ENCODE measurements at places on chromosomes 5 and 9.

DNA sequence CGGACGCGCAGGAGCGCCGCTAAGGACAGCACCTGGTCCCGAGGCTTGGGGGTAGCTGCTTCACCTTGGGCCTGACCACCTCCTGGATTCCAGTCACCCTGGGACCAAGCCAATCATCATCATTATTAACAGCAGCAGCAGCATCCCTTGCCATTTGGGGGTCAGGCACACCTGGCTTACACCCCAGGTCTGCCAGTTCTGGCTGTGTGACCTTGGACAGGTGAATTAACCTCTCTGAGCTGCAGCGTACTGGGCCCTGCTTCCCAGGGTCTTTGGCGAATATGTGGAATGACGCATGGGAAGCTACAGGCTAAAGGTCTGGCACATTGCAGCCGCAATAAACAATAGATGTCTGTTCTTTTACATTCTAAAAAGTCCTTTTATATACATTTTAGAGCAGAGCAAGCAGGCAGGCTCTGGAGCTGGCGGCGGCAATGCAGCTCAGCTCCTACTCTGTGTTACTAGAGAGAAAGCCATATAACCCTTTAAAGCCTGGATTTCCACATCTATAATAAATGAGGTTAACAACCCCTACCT, 97.8 kb upstream of the CPLX2 start:
- no peak for DNase-seq

DNA sequence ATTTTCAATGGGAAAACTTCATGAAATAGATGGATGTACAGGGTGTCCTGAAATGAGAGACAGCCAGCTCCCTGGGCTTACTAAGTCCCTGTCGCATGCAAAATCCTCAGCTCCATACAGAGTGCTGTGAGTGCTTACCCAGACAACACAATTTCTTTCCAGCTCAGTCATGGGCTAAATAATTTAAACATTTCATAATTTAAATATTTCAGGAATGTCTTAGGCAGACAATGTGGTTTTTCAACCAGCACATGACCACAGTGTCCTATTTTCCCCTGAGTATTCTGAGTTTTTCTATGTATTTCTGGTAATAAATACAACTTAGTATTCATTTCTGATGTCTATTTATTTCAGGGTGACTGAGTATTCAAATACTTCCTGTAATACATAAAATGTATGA, 188.5 kb upstream of the SNX2 start:
- DNase-seq, result no peak

DNA sequence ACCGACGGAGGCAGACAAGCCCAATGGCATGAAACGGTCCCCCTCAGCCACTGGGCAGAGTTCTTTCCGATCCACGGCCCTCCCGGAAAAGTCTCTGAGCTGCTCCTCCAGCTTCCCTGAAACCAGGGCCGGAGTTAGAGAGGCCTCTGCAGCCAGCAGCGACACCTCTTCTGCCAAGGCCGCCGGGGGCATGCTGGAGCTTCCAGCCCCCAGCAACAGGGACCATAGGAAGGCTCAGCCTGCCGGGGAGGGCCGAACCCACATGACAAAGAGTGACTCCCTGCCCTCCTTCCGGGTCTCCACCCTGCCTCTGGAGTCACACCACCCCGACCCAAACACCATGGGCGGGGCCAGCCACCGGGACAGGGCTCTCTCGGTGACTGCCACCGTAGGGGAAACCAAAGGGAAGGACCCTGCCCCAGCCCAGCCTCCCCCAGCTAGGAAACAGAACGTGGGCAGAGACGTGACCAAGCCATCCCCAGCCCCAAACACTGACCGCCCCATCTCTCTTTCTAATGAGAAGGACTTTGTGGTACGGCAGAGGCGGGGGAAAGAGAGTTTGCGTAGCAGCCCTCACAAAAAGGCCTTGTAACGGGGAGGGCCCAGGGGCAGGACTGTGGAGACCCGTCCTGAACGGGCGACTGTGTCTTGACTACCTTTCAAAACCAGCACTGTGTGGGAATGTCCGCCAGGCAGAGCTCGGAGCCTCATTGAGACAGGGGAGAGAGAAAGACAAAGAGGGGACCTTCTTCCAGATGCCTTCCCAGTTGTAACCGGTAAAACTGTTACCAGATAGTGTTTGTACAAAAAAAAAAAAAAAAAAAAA, 29.9 kb downstream of the CD180 start:
- DNase-seq, result peak; percentile 81

DNA sequence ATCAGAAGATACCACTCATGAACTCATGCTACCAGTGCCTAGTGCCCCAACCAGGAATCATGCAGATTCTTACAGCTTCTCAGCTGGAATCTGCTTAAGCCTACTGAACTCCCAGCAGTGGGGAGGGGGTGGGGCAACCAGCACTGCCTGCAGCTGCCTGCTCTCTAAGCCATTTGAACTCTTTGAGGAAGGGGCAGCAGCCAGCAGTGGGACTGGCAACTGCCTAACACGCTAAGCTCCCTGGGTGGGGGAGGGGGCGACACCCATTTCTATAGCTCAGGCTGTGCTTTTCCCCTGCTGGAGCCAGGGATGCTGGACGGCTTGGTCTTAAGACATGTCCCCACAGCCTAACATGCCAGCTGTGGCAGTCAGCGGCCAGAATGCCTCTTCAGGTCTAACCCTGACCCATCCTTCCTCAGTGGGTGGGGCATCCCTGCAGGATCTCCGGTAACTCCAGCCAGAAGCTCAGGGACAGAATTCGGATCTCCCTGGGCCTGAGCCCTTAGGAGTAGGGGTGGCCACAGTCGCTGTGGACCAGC, 889.7 kb downstream of the CDH9 start:
- no peak for DNase-seq

- DNase-seq, result no peak
Measured at GRCh38 chr9:70581214-70581954, 166.9 kb upstream of the KLF9 start.

- no peak for DNase-seq
Measured at GRCh38 chr5:134545070-134545868, 19.8 kb downstream of the JADE2 start.

GRCh38 chr9:124511891-124512805, 4.9 kb upstream of the NR5A1 start:
- DNase-seq, result no peak

GRCh38 chr5:101473483-101473882, 570.4 kb upstream of the ST8SIA4 start:
- no peak for DNase-seq

- no peak for DNase-seq
Measured at GRCh38 chr9:35905912-35906679, at the start of gene HRCT1. Gene HRCT1 (plus strand): TSS chr9:35906202. CDS start chr9:35906288, 86 bp downstream.

DNA sequence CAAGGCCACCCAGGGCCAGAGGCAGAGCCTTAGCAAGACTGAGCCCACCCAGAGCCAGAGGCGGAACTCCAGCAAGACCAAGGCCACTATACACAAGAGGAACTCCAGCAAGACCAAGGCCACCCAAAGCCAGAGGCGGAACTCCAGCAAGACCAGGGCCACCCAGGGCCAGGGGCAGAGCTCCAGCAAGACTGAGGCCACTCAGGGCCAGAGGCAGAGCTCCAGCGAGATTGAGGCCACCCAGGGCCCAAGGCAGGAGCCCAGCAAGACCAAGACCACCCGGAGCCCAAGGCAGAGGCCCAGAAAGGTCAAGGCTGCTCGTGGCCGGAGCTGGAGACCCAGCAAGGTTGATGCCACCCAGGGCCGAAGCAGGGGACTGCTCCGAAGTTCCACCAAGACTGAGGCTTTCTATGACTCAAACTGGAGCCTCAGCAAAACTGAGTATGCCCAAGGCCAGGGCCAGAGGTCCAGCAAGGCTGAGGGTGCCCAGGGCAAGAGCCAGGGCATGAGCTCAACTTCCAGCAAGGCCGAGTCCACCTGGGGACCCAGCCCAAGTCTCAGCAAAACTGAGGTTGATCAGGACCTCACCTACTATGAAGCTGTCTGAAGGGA, 4.2 kb downstream of the TOR2A start:
- no peak for DNase-seq

- DNase-seq, result no peak
Measured at GRCh38 chr5:142911170-142911569, 141.0 kb downstream of the ARHGAP26 start.

DNA sequence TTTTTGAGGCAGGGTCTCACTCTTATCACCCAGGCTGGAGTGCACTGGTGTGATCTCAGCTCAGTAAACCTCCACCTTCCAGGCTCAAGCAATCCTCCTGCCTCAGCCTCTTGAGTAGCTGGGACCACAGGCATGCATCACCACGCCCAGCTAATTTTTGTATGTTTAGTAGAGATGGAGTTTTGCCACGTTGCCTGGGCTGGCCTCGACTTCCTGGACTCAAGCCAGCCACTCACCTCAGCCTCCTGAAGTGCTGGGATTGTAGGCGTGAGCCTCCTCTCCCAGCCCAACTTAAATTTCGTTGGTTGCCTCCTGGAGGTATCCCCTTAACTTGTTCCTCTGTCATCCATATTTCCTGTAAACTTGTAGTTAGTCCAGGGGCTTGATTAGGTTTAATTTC, 47.2 kb downstream of the RAB24 start:
- DNase-seq, result no peak

- no peak for DNase-seq
Measured at GRCh38 chr9:6757132-6757455, 679 bp upstream of the KDM4C start.

DNA sequence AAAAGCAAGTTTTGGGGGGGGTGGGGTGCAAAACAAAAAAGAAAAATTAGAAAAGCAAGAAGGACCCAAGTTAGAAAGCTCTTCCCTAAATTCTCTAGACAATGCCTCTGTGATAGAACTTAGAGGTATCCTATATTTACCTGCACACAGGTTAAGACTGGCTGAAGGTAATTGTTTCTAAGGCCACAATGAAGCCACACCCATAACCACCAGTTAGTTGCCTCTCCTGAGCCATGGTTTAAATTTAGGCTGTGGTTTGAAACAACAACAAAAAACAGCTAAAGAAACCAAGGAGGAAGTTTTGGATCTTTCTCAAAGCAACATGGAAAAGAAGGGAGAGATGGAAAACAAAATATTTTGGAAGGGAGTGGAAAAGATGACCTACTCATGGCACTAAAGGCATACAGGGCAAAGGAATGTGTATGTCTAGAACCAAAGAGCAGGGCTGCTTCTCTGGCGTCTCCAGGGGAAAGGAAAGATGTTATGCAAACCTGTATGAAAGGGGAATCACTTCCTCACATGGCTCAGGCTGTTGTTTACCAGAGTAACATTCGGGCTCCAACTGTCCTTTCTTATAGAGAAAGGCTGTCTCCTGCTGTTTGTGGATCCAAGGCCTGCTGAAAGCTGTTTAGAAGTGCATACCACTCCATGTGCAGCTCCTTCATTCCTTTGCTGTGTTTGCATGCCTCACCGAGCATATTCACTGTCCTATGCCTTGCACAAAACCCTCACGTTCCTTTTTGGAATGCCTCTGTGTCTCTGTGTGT, 408.9 kb upstream of the MPDZ start:
- no peak for DNase-seq

- DNase-seq, result no peak
Measured at GRCh38 chr9:7303907-7304626, 495.5 kb downstream of the DMAC1 start.

DNA sequence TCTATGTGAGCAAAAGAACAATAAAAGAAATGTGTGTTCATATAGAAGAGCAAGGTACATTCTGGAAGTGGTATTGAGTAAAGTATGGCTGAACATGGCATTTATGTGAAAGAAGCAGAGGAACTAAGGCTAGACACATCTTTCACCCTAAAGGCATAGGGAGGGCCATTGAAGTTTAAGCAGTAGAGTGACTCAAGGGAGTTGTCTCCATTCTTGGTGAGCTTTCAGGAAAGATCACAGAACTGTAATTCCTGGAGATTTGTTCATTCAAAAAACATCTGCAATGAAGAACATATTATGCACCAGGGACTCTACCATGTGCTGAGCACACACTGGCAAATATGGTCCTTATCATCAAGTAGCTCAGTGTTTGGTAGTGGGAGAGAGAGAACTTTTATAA, 24.8 kb upstream of the HTR1A start:
- no peak for DNase-seq

GRCh38 chr9:34562135-34562745, 27.3 kb downstream of the CNTFR start:
- DNase-seq, result no peak

DNA sequence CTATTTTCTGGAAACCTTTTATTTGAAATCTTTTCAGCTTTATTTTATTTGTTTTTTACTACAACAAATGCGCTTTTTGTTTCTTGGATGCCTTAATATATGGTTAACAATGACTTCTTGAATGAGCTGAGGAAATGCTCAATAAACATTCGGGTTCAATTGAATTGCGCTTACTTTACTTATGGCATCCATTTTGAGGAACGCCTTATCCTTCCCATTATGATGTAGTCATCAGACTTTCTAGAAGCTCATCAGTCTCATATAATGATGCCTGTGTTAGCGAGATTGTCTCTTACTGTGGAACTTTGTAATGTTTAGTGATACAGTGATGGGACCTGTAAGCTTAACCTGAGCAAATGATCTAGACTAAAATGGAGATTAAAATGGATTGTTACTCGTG, 916 bp downstream of the SHLD3 start:
- no peak for DNase-seq

GRCh38 chr9:93456504-93456903, 3.1 kb upstream of the FAM120AOS start:
- no peak for DNase-seq

- DNase-seq, result no peak
Measured at GRCh38 chr9:109440117-109440515, 58.0 kb downstream of the PTPN3 start.

- no peak for DNase-seq
Measured at GRCh38 chr5:73528248-73528647, 30.0 kb downstream of the BTF3 start.

DNA sequence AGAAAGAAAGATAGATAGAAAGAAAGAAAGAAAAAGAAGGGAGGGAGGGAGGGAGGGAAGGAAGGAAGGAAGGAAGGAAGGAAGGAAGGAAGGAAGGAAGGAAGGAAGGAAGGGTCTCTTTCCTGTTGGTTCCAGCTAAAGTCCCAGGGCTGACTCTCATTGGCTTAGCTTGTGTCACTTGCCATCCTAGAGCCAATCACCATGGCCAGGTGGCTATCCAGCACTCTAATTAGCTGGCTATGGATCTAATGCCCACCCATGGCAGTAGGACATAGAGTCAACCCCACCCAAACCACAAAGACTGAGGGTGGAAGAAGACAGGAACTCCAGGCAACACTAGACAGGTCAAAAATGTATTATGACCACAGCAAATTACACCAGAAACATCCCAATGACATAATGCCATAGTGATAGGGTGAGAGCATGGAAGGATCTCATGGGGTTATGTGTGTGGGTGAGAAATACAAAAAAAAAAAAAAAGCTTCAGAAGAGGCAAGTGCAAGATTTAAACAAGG, 10.8 kb upstream of the CPLX2 start:
- DNase-seq, result no peak

- no peak for DNase-seq
Measured at GRCh38 chr5:142680605-142681259, 5.2 kb downstream of the FGF1 start.

DNA sequence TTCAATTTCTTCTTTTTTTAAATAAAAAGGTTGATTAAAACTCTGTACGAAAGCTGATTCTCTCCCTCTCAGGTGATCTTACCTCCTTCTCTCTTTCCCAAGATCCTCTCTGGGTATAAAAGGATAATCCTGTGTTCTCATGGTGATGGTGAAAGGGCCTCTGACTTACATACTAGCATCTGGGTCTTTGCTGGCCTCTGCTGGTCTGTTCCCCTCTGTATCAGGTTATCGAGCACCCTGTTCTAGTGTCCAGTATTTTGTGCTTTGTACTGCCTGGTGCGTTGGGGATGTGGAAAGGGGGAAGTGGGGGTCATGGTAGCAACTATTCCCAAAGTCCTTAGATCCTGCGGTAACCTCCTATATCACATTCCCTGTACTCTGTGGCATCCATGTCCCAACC, 328.9 kb downstream of the NR2F1-AS1 start:
- DNase-seq, result no peak

Measured in activated effector memory CD4-positive, alpha-beta T cell treated with Interleukin-2 at 50 U/mL for 16 hours (primary cell).